ENCODE measurements at places on chromosomes 7 and 10.

DNA sequence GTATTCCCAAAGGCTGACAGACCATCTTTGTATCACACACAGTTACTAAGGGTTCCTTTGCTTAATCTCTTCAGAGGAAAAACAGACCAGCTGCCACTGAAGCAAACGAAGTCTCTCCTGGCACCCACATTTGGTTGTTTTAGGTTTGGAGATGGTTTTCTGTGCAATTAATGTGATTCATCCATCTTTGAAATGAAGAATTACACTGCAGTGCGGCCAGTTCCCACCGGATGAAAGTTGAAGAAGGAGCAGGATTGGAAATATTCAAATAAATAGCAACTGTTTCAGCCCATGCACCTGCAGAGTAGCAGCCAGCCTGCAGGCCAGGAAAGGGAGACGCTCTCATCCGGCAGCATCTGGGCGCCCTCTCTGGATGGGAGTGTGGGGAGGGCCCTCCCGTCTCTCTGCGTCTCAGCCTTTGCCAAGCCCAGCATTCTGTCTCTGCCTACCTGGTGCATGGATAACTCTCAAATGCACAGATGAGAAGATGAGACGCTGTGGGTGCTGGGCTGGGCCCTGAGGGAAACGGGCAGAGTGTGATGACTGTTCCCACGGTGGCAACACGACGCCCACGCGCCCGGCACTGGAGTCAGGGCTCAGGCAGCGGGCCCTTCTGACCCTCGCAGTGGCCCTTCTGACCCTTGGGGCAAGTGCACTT, 214.0 kb downstream of the PTPRN2 start:
- no peak for DNase-seq

- no peak for DNase-seq
These were observed 69.4 kb downstream of the SAMD9 start for GRCh38 chr7:93048136-93048930.

GRCh38 chr10:84074521-84074920, 64.8 kb upstream of the GHITM start:
- no peak for DNase-seq

DNA sequence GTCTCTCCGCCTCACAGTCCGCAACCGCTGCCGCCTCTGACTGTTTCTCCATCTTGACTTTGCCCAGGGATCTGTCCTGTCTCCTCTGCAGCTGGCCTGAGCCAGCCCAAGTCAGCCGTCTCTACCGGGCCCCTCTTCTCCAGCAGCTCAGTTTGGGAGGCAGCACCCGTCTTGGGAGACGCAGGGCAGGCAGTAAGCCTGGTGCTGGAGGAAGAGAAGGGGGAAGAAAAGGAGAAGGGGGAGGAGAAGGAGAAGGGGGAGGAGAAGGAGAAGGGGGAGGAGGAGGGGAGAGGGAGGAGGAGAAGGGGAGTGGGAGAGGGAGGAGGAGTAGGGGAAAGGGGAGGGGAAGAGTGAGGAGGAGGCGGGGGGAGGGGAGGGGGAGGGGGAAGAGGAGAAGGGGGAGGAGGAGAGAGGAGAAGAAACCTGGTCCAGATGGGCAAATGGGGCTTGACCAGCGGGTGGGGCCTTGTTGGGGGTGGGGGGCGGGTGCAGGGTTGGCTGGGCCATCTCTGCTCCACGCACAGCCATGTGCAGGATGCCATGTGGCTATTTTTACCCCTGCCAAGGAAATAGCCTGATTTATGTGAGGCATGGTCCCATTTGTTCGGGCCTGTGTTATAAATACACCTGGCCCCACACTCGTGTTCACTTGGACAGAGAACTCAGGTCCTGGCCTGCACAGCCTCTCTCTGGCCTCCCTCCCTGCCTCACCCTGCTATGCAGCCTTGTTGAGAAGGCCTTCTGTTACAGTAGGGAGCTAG, 35.9 kb upstream of the FZD9 start:
- no peak for DNase-seq

- no peak for DNase-seq
These were observed 626.0 kb downstream of the ACTR3B start for GRCh38 chr7:153385502-153385901.

DNA sequence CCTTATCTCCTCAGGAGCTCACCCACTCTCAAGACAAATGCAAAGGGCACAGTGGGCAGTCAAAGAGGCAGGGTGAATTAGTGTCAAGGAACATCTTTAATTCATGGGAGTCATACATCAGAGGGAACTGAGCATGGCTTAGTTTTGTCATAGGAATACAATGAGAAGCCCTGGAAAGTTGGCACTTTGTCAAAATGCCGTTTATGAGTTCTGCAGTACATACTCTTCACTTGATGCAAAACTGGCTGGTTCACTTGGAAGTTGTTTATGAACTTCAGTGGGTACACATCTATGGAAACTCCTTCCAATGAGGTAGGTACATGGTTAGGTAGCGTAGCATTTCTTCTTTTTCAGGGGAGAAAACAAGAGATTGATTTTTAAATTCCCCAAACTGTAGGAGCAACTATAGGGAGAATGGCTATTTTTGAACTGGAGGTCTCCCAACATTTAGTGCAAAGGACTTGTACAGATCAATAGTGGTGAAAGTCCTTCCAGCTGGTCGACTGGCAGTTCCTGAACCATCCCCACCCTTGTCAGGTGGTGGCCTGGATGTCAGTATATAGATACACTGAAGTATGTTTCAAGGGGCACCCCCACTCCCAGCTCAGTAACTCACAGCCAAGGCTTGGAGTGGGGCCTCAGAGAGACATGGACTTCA, 580.5 kb downstream of the REEP3 start:
- DNase-seq = no peak

GRCh38 chr7:156074084-156074483, 261.8 kb upstream of the SHH start:
- no peak for DNase-seq

- DNase-seq = no peak
These were observed 137.0 kb downstream of the TMEM178B start for GRCh38 chr7:141210862-141211261.

DNA sequence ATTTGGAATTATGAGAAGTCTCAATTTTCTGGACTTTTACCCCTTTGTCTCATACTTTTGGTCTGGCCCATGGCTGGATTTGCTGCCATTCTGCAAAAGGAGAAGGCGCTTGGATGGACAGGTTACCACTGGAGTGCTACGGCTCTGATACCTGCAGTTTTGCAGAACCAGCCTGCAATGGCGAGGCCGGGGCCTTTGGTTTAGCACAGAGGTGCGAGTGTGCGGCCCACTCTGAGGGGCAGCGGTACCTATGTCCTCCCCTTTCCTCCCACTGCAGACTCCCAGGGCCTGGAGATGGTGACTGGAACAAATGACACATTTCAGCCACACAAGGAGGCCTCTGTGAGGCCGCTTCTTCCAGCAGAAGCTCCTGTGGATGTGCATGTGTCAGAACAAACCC, 11.9 kb downstream of the ZNF777 start:
- no peak for DNase-seq

GRCh38 chr10:88544140-88544870, 38.8 kb downstream of the RNLS start:
- DNase-seq = no peak

GRCh38 chr10:78140066-78140630, 106.5 kb downstream of the RPS24 start:
- DNase-seq = no peak

GRCh38 chr7:52712938-52713337, 322.5 kb upstream of the POM121L12 start:
- no peak for DNase-seq

- DNase-seq = no peak
These were observed 489.8 kb downstream of the NEBL start for GRCh38 chr10:20407357-20407756.

- DNase-seq = no peak
These were observed 20.9 kb downstream of the ANKRD22 start for GRCh38 chr10:88830643-88831268.

DNA sequence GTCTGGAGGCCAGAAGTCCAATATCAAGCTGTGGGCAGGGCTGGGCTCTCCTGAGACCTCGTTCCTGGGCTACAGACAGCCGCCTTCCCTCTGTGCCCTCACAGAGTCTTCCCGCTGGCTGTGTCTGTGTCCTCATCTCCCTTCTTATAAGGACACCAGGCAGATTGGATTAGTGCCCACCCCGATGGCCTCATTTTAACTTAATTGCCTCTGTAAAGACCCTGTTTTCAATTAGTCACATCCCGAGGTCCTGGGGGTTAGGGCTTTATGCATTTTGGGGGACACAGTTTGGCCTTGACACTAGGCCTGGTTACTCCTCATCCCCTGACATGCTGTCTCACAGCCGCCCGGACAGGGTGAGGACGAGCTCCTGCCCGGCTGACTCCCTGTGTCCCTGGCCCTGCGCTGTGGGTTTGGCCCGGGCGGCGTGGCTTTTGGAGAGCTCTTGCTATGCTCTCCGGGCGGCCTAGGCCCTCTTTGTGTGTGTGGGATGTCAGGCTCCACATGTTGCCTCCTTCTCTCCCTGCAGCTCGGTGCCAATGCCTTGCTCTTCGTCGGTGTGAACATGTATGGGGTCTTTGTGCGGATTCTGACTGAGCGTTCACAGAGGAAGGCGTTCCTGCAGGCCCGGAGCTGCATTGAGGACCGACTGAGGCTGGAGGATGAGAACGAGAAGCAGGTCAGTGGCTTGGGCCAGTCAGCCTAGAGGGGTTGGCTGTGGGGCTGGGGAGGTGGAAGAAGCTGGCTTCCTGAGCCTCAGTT, 18.2 kb downstream of the ADCY1 start:
- no peak for DNase-seq

DNA sequence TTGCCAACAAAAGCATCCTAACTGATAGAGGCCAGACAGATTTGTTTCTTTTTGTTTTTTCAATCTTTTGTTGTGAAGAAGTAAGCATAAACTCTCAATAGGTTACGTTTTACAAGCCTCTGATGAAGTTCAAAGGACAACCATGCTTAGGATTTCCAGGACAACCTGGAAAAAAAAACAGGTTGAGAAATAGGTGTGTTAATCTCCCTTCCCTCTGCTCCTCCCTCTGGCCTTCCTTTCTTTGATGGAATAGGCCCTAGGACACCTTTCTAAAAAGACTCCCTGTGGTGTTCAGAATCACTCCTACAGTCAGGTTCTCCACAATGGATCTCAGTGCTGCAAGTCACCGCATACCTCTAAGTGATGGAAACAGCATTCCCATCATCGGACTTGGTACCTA, at the start of gene AKR1D1:
Gene AKR1D1, plus strand, starts transcription at position 264 of the 400 bp plus-strand sequence. Its CDS starts 60 bp downstream, at position 324.
- DNase-seq = no peak

DNA sequence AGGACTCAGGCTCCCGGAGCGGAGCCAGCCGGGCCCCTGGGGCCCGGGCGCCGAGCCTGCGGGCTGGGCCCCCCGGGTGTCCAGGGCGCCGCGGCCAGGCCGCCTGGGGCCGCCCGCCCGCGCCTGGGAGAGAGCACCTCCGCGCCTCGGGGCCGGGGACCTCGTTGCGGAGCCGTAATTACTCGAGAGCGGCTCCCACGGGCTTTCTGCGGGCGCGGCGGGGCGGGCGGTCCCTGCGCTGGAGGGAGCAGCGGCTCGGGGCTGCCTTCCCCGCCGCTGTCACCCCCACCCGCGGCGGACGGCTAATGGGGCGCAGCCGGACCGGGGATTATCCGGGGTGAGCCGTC, 1.5 kb downstream of the GNB2 start:
- no peak for DNase-seq

DNA sequence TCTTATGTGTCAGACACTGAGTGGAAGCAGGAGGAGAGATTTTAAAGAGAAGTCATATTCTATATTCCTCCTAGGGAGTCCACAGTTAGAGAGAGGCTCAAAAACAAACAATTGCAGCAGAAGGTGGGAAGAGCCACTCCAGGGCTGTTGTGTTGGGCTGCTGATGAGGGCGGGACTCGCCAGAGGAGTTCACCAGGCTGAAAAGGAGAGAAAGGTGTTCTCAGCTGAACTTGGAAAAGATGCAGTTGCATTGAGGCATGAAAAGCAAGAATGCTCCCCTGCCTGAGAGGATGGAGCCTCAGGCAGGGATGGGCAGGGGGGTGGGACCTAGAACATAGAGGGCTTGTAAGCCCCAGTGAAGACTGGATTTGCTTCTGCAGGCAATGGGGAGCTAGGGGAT, 324.2 kb downstream of the CXCL12 start:
- DNase-seq = no peak

GRCh38 chr10:18158773-18159265, 18.6 kb downstream of the CACNB2 start:
- DNase-seq = no peak

GRCh38 chr10:5325076-5325475, 39.7 kb upstream of the UCN3 start:
- DNase-seq = no peak

DNA sequence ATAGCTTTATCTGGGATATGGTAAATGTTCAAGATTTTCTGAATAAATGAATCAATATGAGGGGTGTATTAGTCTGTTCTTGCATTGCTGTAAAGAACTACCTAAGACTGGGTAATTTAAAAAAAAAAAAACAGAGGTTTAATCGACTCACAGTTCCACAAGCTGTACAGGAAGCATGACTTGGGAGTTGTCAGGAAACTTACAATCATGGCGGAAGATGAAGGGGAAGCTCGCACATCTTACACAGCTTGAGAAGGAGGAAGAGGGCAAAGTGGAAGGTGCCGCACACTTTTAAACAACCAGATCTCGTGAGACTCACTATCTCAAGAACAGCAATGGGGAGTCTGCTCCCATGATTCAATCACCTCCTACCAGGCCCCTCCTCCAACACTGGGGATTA, 32.5 kb upstream of the OTUD1 start:
- DNase-seq = no peak

- no peak for DNase-seq
These were observed 288.4 kb upstream of the LRRTM3 start for GRCh38 chr10:66637273-66638036.

- DNase-seq = no peak
These were observed 113.1 kb downstream of the CTTNBP2 start for GRCh38 chr7:117759950-117760640.

DNA sequence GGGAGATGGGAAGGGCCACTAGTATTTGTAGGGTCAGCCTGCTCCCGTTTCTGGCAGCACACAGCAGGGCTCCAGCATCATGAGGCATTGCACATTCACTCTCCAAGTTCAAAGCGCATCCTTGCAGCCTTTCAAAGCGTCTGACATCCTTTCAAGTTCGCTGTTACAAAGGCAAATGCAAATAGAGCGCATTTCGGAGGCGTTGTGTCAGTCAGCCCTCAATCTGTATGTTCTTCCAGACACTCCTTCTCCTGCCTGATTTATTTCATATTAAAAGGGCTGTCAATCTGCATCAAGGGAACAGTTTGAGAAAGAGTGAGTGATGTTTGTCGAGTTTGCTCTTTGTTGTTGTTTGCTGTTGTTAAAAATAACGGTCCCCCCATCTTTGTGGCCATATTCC, 188.5 kb downstream of the SNX10 start:
- DNase-seq = no peak

DNA sequence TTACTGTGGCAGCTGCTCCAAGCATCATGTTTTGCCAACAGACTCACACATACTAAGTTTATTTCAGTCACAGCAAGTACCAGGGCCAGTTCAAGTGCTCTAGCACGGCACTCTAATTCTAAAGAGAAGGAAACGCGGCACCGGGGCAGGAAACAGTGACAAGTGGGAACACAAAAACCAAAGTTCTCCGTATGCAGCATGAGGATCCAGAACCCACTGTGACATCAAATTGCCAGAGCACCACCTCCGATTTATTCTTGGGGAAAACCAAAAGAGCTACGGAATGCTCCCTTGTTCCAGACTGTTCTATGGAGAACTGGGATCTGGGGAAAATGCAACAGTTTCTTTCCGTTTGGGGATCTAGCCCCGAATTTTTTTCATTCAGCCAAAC, 448 bp upstream of the PTER start:
- DNase-seq = no peak

- no peak for DNase-seq
These were observed 5.5 kb upstream of the MMD2 start for GRCh38 chr7:4964506-4964905.
